T-helper 22 cell (primary cell): ENCODE measurements at places on chromosomes 5 and 9.

DNA sequence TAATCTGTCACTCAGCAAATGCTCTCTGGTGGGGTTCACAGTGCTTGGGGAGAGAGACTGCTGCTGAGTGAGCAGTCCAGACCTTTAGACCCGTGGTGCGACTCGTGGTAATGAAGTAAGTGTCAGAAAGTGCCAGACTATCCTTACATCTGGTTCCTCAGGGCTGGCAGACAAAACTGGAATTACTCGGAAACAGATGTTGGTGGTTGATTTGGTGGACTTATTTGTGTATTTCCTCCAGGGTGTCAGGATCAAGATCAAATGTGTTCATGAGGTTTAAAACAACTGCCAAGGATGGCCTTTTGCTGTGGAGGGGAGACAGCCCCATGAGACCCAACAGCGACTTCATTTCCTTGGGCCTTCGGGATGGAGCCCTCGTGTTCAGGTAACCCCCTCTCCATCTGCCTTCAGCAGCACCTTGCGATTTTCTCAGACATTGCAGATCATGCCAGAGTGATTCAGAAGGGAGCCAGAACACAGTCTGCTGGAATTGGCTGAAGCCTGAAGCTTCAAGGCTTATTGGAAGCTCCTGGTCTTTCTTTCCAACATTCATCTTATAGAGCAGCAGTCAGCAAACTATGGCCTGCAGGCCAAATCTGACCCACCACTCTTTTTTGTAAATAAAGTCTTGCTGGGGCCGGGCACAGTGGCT, 105.2 kb downstream of the LIFR start:
- DNase-seq, result no peak

DNA sequence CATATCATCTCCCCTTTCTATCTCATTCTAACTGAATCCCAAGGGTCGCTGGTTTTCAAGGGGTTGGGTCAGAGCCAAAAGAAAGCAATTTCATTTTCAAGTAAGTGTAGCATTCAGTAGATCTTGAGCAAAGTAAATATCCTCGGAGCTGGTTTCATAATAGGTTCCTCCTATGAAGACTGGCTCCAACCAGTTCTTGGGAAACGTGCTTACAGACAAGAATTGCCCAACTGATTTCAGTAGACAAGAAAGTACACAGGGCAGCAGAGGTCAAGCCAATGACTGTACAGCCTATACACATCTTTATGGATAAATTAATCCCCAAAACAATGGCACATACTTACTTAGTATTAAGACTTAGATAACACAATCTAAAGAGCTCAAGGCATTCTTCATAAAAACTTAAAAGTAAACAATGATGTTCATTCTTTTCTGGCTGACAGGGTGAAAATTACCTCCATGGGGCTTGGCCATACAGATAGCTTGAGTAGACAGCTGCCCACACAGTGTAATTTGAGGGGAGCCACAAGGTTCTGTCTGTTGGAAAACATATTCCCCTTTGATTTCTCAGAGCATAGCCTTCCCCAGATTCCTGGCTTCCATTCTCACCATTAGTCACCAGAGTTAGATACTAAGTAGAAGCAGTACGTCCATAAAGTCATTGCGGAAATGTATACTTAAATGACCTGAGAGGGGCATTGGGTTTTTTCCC, 163.9 kb downstream of the ARRDC3 start:
- no peak for DNase-seq

GRCh38 chr5:83253720-83254119, 176.4 kb downstream of the XRCC4 start:
- DNase-seq, result no peak

DNA sequence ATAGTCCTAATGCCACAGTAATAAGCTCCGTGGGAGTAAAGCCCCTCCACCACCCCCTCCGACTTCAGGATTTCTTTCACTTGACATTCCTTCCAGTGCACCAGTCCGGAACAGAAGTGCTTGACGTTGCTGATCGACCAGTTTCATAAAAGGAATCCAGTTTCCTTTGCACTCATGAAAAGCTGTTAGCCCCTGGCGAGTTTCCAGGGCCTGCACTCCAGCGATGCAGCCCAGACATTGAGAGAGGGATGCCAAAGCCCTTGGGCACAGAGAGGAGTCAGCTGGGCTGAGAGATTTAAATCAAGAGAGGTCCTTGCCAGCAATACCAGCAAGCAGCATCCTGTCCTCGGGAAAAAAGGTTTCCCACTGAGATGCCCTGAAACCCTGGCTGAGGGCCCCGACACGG, 170.1 kb downstream of the GABBR2 start:
- DNase-seq, result no peak

- no peak for DNase-seq
Measured at GRCh38 chr5:16750445-16750844, 133.6 kb upstream of the RETREG1 start.

GRCh38 chr5:180806351-180807011, 3.9 kb upstream of the MGAT1 start:
- DNase-seq, result no peak

DNA sequence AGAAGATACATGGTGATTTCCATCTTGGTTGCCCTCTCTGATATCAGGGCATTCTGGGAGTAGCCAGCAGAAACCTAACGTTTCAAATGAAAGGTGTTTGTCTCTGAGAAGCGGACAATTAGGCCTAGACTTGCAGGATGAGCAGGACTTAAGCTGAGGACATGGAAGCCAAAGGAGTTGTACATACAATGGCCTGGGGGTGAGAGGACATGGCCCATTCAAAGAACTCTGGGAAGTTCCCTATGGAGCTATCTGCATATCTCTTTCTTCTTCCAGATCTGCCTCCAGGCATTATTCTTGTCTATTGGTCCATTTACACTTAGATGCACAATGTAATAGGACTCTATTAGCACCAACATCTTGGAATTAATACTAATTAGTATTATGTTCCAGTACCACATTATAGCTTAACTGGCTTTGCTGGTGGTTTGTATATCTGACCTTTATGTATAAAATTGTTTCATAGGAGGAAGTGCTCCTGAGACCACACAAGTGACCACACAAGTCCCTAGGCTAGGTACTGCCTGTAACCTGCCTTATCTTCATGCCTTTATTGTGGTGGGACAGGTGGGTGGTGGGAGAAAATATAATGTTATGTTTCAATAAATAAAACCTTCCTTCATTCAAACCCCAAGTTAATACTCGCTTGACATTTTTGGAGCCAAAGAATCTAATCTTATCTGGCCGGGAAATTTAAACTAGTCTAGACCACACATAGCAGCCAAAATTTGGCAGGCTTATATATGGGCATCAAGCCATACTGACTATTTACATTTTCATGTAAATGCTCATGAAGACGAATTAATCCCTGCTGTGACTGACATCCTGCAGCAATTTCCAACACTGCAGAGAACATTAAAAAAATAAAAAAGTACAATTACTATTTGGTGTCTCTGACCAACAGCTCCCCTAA, 52.1 kb upstream of the EQTN start:
- no peak for DNase-seq

- no peak for DNase-seq
Measured at GRCh38 chr5:156128026-156128425, 198.9 kb upstream of the SGCD start.

- DNase-seq, result peak; percentile 18
Measured at GRCh38 chr9:5336688-5337087, 3.0 kb downstream of the RLN1 start.

GRCh38 chr9:98867429-98868168, 60.1 kb downstream of the GALNT12 start:
- no peak for DNase-seq

- no peak for DNase-seq
Measured at GRCh38 chr9:3873818-3874217, 348.0 kb upstream of the RFX3 start.

- DNase-seq, result no peak
Measured at GRCh38 chr5:127586066-127586770, 62.7 kb upstream of the CTXN3 start.

DNA sequence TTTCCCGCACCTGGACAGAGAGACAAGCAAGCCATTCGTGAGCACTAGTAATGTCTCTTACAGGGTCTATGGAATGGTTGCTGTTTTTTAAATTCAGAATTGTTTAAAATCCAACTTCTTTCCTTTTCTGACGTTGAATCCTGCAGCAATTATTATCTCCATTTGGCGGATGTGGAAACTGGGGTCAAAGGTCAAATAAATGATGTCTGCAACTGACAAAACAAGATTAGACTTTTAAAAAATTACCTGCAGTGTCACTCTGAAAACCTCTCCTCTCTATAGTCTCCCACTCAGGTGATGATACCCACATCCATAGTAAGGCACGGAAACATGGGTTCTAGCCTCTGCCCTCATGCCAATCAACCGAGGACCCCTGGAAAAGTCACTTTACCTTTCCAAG, 142.7 kb upstream of the SMIM23 start:
- no peak for DNase-seq

DNA sequence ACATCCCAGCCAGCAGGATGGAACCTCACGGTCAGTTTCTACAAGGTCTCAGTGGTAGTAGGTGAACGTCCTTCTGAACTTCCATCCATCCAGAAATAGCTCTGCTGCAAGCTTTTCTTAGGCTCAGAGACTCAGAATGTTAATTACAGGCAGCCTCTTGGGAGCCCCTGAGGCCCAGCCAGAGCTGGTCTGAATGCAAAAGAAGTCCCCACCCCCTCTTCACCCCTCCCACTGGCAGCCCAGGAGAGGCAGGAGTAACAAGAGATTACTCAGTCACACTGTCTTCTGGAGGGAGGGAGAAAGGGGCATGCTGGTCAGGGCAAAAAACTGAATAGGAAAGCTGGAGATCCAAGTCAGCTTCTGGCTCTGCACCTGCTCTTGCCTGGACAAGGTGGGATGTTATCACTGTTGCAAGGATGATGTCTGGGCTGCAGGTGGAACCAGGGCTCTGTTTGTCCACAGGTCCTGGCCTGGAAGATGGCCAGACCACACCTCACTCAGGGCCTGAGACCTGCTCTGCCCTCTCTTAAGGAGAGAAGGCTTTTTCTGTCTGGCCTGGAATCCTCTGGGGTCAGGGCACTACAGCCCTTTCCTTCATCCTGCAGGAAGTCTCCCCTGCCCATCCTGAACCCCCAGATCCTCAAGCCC, 9.1 kb downstream of the ENHO start:
- no peak for DNase-seq

- no peak for DNase-seq
Measured at GRCh38 chr5:52771343-52772039, 16.2 kb upstream of the ITGA1 start.

- DNase-seq, result no peak
Measured at GRCh38 chr5:107607671-107608345, 62.9 kb downstream of the EFNA5 start.

GRCh38 chr9:133468777-133469421, 9.1 kb downstream of the CACFD1 start:
- DNase-seq, result no peak

DNA sequence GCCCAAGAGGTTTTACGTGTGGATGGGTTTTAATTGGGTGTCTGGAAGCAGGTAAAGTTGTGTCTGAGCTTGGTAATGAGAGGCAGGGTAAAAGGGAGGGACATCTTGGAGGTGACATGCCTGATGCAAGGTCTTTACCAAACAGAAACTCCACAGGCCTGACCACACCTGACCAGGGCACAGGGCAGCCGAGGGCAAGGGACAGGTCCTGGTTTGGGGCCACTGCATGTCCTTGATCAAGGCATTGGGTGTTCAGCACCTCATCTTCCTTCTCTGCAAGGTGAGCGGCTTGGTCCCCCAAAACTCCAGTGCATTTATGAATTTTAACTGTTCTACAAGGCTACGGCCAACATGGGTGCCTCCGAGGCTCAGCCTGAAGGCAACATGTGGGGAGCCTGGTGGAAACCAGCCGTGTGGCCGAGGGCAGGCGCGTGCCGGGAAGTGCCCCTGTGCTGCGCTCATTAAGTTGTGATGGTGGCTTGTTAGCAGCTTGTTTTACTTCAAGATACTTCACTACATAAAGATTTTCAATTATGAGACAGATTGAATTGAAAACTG, 30.7 kb upstream of the LPCAT1 start:
- DNase-seq, result no peak

GRCh38 chr9:79026316-79026715, 545.4 kb upstream of the TLE4 start:
- DNase-seq, result no peak

- no peak for DNase-seq
Measured at GRCh38 chr9:108727580-108728111, 128.1 kb downstream of the ACTL7B start.

GRCh38 chr5:10476878-10477277, 35.2 kb downstream of the ROPN1L start:
- DNase-seq, result no peak

DNA sequence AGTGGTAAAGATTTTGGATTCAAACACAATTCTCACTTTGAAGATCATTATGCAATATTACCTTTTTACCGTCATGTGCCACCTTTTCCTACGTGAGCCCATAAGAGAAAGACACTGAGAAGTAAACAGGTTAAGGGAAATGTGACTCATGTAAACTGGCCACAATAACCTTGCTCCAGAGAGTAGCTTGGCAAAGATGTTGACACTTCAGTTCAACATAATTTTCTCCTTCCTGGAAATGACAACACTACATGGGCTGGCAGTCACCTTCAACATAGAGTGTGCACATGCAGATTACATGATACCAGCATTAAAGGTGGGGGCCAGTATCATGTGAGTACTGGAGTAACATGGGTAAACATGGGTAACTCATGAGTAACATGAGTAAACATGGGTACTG, 141.9 kb downstream of the CDK5RAP2 start:
- no peak for DNase-seq

DNA sequence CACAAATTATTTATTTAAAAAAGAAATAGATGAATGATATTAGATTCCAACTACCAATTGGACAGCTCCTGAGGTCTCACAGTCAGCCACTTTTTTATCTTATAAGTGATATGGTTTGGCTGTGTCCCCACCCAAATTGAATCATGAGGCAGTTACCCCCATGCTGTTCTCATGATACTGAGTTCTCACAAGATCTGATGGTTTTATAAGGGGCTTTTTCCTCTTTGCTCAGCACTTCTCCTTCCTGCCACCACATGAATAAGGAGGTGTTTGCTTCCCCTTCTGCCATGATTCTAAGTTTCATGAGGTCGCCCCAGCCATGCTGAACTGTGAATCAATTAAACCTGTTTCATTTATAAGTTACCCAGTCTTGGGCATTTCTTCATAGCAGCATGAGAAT, 12.9 kb downstream of the NLN start:
- DNase-seq, result no peak

- no peak for DNase-seq
Measured at GRCh38 chr9:70502690-70503089, 88.2 kb upstream of the KLF9 start.

DNA sequence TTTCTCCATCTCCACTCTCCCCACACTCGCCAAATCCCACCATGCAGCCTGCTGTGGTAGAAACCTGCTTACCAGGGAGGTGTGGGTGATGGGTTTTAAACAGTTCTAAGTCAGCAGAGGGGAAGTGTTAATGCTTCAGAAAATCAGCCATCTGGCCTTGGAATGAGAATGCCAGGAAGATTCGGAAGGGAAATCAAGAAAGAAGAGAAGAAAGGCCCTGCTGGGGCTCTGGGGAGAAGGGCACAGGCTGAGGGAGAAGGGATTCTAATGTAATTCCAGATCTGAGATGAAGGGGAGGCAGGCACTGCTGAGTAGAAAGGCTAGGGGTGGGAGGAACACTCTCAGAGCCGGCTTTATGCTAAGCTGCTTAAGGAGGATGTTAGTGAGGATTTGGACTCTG, 434.7 kb upstream of the DMAC1 start:
- DNase-seq, result no peak

- DNase-seq, result no peak
Measured at GRCh38 chr5:57956636-57957035, 474.0 kb upstream of the ACTBL2 start.
